D721Med (cell line): ENCODE measurements at places on chromosomes 6 and 20.

- DNase-seq, result no peak
Observed at GRCh38 chr20:6395695-6396094, 272.9 kb upstream of the FERMT1 start.

GRCh38 chr6:80126657-80127345, 20.3 kb downstream of the BCKDHB start:
- DNase-seq, result no peak

DNA sequence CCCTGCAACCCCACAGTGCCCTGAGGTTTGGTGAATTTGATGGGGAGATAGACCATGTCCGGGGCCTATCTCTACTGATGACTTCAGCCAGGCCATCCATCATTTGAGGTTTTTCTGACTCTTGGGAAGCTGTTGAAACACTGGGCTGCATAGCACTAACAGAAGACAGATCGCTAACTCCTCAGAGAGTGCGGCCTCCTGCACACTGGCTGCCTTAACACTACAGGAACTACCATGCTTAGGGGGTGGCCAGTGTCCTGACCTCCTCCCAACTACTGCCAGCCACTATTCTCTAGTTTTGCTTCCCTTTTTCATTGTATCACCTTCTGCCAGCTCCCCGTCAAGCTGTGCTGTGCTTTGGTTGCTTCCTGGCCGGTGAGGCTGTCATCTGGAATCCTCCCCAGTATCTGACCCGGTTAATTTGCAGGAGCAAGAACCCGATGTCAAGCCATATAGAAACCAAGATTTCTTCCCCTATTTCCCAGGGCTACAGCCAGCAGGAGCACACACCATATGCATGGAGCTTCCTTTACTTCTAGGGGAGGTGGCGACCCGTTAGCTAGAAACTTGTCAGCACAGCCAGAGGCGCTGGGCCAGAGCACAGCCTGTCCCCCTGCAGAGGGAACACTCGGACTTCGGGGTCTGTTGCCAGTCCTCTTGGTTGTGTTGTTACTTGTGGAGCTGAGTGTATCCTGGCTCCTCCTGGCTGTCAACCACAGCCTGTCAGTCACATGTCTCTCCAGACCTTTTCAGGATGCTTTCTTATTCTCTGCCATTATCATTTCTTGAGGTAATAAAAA, 57.3 kb upstream of the TRAF3IP2 start:
- DNase-seq, result no peak

DNA sequence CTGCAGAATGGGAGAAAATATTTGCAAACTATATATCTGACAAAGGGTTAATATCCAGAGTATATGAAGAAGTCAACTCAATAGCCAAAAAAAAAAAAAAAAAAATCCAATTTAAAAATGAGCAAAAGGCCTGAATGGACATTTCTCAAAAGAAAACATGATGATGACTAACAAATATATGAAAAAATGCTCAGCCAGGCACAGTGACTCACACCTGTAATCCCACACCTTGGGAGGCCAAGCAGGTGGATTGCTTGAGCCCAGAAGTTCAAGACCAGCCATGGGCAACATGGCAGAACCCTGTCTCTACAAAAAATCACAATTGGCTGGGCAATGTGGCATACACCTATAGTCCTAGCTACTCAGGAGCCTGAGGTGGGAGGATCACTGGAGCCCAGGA, 2.1 kb upstream of the ECHDC1 start:
- DNase-seq, result no peak

DNA sequence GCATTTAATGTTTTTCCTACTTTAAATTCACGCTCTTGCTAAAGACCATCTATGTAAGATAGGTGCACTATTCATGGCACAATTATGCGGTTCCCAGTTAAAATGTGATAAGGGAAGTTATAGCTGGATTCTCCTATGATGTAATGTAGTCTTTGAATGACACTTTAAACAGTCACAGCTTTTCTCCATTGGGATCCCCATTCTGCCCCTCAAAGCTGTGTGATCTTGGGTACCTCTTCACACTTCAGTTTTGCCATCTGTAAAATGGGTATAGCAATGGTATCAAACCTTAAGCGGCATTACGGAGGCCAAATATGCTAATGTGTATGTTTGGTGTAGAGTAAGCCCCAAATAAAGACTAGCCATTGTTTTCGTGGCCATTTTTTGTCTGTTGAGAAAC, 64.7 kb upstream of the ZNF217 start:
- no peak for DNase-seq

GRCh38 chr6:33112148-33112547, 36.4 kb downstream of the HLA-DPB1 start:
- peak; percentile 24 for DNase-seq

- DNase-seq, result no peak
Observed at GRCh38 chr6:16078064-16078463, 50.8 kb upstream of the MYLIP start.

GRCh38 chr20:23061262-23061661, 11.8 kb upstream of the THBD start:
- no peak for DNase-seq

DNA sequence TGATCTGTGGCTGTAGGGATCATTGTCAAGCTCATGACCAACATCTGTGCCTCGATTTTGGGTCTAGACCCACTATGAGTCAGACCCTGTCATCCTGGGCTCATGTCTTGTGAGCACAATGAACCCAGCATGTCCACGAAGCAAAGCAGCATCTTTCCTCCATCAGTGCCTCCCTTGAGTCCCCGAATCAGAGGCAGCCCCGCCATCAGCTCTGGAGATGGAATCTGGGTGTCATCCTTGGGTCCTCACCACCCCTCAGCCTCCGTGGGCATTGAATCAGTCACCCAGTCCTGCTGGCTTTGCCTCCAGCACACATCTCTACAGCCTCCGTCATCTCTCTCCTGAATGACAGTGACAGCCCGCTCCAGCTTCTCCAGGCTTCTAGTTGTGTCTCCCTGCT, 56.9 kb downstream of the CHMP4B start:
- DNase-seq, result no peak

- no peak for DNase-seq
Observed at GRCh38 chr6:82364087-82365015, 734 bp downstream of the TPBG start.

- DNase-seq, result no peak
Observed at GRCh38 chr20:38692436-38693411, 31.6 kb upstream of the SLC32A1 start.

- DNase-seq, result no peak
Observed at GRCh38 chr20:38112261-38112929, 52.7 kb downstream of the TGM2 start.

DNA sequence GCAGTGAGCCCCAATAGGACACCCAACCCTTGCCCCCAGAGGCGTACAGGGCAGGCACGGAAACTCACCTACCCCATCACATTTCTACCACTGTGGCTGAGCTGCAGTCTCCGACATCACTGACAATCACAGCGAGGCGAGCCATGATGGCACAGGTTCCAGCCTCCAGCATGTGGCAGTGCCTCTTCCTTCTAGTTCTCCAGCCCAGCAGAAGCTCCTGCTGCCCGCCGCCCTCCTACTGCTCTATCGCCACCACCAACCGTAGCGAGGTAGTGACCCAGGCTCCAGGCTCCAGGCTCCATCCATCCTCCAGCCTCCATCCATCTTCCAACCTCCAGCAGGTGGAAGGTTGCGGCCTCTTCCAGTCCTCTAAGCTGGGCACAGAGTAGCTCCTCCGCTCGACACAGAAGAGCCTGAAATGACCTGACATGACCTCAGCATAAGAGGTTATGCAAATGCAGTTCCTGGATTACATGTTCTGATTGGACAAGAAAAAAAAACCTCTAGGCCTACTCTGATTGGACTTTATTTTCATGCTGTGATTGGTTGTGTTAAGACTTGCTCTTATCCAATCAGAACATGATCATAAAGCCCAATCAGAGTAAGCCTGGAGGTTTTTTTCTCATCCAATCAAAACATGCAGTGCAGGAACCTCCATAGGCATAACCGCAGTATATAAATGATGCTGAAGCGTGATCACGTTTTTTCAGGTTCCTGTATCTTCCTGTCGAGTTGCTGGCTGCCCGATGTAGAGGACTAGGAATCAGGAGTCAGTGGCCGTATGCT, 438.9 kb upstream of the ZNF337 start:
- no peak for DNase-seq

- no peak for DNase-seq
Observed at GRCh38 chr20:14432597-14432996, 95.2 kb upstream of the FLRT3 start.

DNA sequence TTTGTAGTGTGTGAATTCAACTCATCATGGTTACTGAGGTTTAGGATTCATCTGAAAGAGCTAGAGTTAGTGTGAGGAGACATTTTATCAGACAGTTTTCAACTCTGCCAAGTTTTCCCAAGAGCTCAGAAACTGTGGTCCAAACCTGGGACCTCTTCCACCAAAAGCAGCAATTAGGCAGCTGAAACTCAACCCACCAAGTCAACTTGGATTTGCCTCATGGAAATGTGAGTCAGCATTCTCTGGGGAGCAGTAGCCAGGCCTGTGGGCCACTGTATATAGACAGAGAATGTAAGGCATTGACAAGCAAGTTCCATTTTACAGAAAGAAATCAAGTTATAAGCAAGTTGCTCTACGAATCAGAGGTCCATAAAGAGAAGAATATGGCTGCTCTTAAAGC, 178.8 kb upstream of the HDDC2 start:
- no peak for DNase-seq

- no peak for DNase-seq
Observed at GRCh38 chr6:98590997-98591396, 243.4 kb upstream of the POU3F2 start.

DNA sequence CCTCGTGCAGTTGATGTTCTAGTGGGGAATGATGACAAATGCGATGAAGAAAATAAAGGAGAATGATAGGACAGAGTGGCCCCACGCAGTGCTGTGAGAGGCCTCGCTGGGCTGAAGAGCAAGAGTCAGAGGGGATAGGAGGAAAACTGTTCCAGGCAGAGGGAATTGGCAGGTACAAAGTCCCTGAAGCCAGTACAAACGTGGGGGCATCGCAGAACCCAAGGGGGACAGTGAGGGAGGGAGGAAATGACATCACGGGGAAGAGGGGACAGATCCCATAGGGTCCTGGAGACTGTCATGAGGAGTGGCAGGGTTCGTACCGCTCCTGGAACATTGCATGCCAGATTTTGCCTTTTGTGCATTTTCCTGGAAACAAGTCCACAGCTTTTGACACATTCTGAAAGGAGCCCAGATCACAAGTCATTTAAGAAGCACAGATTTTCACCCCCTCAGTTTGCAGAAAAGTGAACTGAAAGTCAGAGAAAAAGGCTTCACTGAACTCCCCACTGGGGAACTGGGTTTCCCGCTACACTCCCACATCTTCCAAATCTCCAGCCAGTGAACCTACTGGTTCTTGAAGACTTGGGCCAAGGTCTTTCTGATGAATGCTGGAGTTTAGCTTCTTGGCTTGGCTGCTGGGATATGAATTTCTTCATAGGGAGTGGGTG, 77.0 kb downstream of the SULF2 start:
- no peak for DNase-seq

- no peak for DNase-seq
Observed at GRCh38 chr6:21240709-21241108, 352.8 kb upstream of the SOX4 start.

DNA sequence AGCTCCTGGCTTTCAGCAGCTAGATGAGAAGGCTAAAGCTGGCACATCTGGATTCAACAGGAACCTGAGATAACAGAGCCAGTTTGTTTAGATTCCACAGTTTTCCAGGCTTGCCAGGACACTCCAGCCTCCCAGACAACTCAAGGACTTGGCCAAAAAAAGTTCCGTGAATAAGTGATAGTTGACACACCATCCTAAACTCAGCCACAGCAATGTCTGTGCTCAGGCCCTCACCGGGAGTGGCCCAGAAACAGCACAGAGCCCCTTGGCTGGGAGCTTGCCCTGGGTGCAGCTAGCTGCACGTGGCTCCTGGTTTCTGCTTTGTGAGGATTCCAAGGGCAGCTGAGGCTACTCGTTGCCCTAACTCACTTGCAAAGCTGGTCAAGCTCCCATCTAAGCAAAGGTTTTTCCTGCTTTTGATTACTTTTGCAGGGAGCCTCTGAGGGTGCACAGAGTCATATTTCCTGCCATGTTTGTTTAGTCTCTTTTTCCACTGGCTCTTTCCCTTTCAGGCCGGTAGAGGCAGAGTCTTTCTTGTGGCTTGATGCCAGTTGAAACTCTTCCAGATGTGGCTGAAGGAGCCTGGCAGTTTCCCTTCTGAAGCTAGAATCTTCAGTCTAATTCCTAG, 118.3 kb upstream of the ECI2 start:
- no peak for DNase-seq

GRCh38 chr6:10532392-10532791, 11.2 kb downstream of the GCNT2 start:
- DNase-seq, result no peak

DNA sequence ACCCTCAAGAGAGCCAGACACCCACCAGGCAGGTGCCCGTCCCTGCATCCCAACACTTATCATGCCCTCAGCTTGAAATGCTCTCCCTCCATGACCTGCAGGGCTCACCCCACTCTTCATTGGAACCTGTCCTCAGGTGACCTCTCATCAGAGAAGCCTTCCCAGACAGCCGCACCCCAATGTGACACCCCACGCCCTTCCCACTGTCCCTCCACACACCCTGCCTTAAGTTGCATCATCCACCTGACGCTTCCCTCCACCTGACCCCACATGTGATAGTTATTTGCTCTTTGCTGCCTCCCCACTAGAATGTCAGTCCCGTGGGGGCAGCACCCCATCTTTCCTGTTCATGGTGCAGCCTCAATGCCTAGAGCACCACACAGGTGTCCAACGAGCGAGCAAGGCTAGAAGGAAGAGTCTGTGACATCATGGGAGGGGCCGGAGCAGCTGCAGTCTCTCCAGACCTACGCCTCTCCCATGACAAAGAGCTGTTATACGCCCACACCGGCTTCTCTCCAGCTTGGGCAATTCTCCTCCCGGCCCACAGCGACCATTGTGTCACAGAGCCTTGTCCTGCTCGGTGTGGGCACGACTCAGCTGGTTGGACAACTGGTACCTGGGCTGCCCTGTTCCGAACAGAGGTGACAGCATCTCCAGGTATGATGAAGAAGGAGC, 58.2 kb downstream of the NFATC2 start:
- DNase-seq, result no peak

DNA sequence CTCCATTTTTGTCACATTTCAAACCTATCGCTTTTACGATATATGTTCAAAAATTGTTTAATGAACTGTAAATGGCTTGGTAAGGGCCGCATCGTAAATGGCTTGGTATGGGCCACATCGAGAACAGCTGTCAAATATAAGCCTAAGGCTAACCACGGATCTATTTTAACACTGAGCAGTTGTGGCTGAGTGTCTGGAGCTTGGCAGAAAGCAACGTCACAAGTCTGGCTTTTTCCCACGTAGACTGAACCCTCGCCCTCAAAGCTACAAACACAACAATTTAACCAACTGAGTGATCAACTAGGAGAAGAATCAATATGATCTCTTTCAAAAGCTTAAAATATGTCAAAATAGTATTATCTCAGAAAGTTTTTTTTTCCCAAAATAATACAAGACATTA, 71.4 kb upstream of the PRSS16 start:
- no peak for DNase-seq

GRCh38 chr20:34970193-34970840, 14.6 kb downstream of the MYH7B start:
- no peak for DNase-seq
